Naive thymus-derived CD8-positive, alpha-beta T cell (primary cell): ENCODE measurements at places on chromosomes 2 and 18. TPM values are rescaled to one million over a fixed set of nuclear protein-coding genes. Genes with fewer than 3 reads are reported as not detected.

Gene LDLRAD4
- total RNA-seq = 56.8 TPM

Gene CCDC74B
- not detected for total RNA-seq

GRCh38 chr2:58572731-58573130 is 331.6 kb upstream of the FANCL start:
- DNase-seq = no peak
- H3K36me3 ChIP-seq = no peaks in the 10 kb centered on the region
- no peak overlapping the region for H3K27ac ChIP-seq
- H3K27me3 ChIP-seq = peaks cover 3% of the 10 kb centered on the region
- peaks cover 11% of the 10 kb centered on the region for H3K4me1 ChIP-seq

Gene CABLES1
- total RNA-seq = 0.99 TPM

DNA sequence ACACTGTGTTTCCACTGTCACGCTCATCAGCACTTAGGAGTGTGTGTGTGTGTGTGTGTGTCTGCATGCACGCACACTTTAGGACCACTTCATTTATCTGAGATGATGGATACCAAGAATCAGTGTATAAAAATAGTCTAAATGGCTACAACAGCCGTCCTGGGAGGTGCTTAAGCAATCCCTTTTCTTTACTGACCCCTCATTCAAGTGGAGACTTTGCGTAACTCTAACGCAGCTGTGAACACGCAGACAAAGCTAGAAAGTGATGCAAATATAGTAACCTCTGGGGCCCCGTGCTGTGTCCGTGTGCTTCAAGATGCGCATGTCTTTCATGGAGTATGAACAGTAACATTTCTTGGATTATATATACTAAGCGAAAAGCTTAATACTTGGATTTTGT is 40.4 kb upstream of the RBM44 start:
- peaks cover 4% of the 10 kb centered on the region for H3K4me1 ChIP-seq
- H3K27me3 ChIP-seq = no peaks in the 10 kb centered on the region
- H3K4me3 ChIP-seq = no peak overlapping the region
- H3K36me3 ChIP-seq = peaks cover 12% of the 10 kb centered on the region
- DNase-seq = no peak

Gene ATP6V1C2
- not detected for total RNA-seq

Gene LRP2
- total RNA-seq = not detected

Gene UGT1A10
- not detected for total RNA-seq

Gene CCDC74A
- total RNA-seq = 0.44 TPM

Gene BCL2
- total RNA-seq = 33.1 TPM

DNA sequence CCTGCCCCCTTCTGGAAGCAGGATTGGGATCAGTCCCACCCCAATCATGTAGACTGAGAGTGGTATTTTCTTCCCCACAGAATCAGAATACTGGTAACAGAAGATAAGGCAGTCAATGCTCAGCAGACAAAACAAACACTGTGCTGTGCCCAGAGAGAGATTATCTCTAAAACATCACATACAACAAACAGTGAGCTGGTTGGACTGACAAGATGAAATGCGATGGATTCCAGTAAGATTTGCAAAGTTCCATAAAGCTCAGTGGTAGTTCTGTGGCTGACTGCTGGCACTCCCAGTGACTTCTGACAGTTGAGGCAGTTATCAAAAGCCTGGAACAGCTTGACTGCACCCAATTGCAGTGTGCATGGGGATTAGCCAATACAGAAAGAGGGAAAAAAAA is 311.5 kb upstream of the MGAT5 start:
- peaks cover 20% of the 10 kb centered on the region for H3K27me3 ChIP-seq
- H3K4me3 ChIP-seq = no peak overlapping the region
- no peaks in the 10 kb centered on the region for H3K4me1 ChIP-seq
- H3K27ac ChIP-seq = no peak overlapping the region

- no peaks in the 10 kb centered on the region for H3K36me3 ChIP-seq
- no peaks in the 10 kb centered on the region for H3K4me1 ChIP-seq
- no peak overlapping the region for H3K4me3 ChIP-seq
- DNase-seq = no peak
- no peaks in the 10 kb centered on the region for H3K27me3 ChIP-seq
Measured at GRCh38 chr18:6629635-6630140, 99.8 kb upstream of the ARHGAP28 start.

DNA sequence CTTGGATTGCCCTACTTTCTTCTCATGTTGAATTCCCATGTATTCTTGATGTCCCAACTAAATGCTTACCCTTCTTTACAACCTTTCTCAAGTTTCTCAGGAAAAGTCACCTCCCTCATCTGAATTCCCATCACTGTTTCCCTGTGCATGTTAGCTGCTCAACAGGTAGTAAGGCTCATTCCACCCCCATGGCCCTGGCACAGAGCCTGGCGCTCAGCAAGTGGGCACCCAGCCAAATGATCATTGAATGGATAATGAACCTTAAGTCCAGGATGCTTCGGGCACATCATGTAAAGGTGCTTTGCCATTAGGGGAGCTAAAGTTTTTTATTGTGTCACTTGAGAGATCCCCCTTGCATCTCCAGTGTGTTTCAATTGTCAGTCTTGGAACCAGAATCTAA is 124.0 kb downstream of the PKP4 start:
- H3K4me1 ChIP-seq = no peaks in the 10 kb centered on the region
- no peak overlapping the region for H3K4me3 ChIP-seq
- H3K27ac ChIP-seq = no peak overlapping the region
- DNase-seq = no peak
- no peaks in the 10 kb centered on the region for H3K27me3 ChIP-seq

GRCh38 chr2:12036640-12036983 is 290.2 kb downstream of the LPIN1 start:
- peaks cover 57% of the 10 kb centered on the region for H3K4me1 ChIP-seq
- H3K27ac ChIP-seq = no peak overlapping the region
- peak; percentile 6 for DNase-seq
- peak overlapping the region; percentile 23 for H3K4me3 ChIP-seq

DNA sequence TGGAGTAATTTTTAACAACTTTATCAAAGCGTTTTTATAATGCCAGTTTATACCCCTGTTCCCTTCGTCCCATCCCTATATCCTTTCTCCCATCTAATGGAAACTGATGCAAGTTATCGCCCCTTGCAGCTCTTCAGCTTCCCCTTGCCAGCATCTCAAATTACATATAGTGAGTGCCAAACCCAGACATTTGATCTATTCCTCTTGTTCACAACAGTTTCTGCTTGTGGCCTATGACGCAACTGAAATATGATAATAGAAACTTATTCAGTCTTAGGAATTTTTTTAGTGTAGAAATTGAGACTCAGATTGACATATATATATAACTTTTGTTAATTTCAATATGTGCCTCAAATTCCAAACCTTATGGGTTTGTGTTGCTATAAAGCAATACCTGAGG is 562.2 kb upstream of the VWC2L start:
- no peak overlapping the region for H3K27ac ChIP-seq
- no peaks in the 10 kb centered on the region for H3K4me1 ChIP-seq
- H3K4me3 ChIP-seq = no peak overlapping the region
- H3K36me3 ChIP-seq = no peaks in the 10 kb centered on the region

- no peak overlapping the region for H3K4me3 ChIP-seq
- H3K4me1 ChIP-seq = peaks cover 10% of the 10 kb centered on the region
- H3K27me3 ChIP-seq = no peaks in the 10 kb centered on the region
- H3K27ac ChIP-seq = peak overlapping the region; percentile 71
- no peak for DNase-seq
- H3K36me3 ChIP-seq = no peaks in the 10 kb centered on the region
Measured at GRCh38 chr2:219273937-219274336, 5.2 kb upstream of the DNAJB2 start.

GRCh38 chr2:229084447-229084846 is 186.6 kb downstream of the PID1 start:
- H3K36me3 ChIP-seq = no peaks in the 10 kb centered on the region
- H3K27ac ChIP-seq = no peak overlapping the region
- H3K4me1 ChIP-seq = no peaks in the 10 kb centered on the region
- no peak overlapping the region for H3K4me3 ChIP-seq
- H3K27me3 ChIP-seq = peaks cover 3% of the 10 kb centered on the region

- H3K4me1 ChIP-seq = no peaks in the 10 kb centered on the region
- no peaks in the 10 kb centered on the region for H3K36me3 ChIP-seq
- no peak overlapping the region for H3K27ac ChIP-seq
Measured at GRCh38 chr2:15798701-15799431, 141.5 kb upstream of the MYCN start.

GRCh38 chr18:66109981-66110380 is 359.2 kb downstream of the CDH7 start:
- H3K27me3 ChIP-seq = no peaks in the 10 kb centered on the region
- no peak overlapping the region for H3K27ac ChIP-seq
- no peak for DNase-seq
- no peaks in the 10 kb centered on the region for H3K36me3 ChIP-seq

- H3K4me3 ChIP-seq = no peak overlapping the region
- no peak overlapping the region for H3K27ac ChIP-seq
- no peak for DNase-seq
- peaks cover 83% of the 10 kb centered on the region for H3K4me1 ChIP-seq
- H3K27me3 ChIP-seq = no peaks in the 10 kb centered on the region
- H3K36me3 ChIP-seq = no peaks in the 10 kb centered on the region
Measured at GRCh38 chr2:45892425-45892745, 240.9 kb downstream of the PRKCE start.

Gene SLC5A7
- not detected for total RNA-seq

GRCh38 chr2:119338826-119339561 is 27.6 kb downstream of the C2orf76 start:
- H3K4me3 ChIP-seq = peak overlapping the region; percentile 76
- peaks cover 12% of the 10 kb centered on the region for H3K36me3 ChIP-seq
- DNase-seq = peak; percentile 62
- H3K27ac ChIP-seq = peak overlapping the region; percentile 59

- peaks cover 3% of the 10 kb centered on the region for H3K27me3 ChIP-seq
- DNase-seq = no peak
- H3K27ac ChIP-seq = no peak overlapping the region
Measured at GRCh38 chr2:190718652-190719526, 70.0 kb downstream of the NAB1 start.

Gene LRATD1
- not detected for total RNA-seq

Gene SEMA4F
- 18.9 TPM for total RNA-seq

DNA sequence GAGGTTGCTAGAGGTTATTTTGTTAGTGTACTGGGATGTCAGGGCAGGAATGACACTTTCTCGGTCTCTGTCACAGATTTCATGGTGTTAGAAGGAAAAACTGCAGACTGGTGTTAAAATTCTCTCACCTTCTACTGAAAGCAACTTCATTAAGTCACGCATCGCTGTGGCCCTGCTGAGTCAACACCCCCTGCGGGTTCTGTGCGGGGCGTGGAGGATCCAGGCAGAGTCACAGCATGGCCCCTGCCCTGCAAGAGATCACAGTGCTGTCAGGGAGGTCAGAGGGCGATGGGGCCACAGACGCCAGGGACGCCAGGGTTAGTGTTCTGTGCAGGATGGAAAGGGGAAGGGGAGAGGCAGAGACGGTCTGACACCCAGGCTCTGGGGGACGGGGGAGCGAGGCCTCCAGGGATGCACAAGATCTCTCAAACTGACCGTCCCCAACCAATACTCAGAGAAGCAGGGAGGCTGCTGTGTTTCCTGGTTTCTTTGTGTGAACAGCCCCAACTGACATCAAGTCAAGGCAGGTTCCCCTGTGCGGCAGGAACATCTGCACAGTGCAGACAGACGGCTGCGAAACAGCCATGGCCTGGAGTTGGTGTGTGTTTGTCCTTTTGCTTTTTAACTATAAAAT is 354.9 kb upstream of the SALL3 start:
- H3K27me3 ChIP-seq = peaks cover 50% of the 10 kb centered on the region
- peaks cover 4% of the 10 kb centered on the region for H3K4me1 ChIP-seq

Gene SP9
- total RNA-seq = not detected

- no peaks in the 10 kb centered on the region for H3K36me3 ChIP-seq
- DNase-seq = no peak
Measured at GRCh38 chr18:46040747-46041104, 31.3 kb downstream of the PSTPIP2 start.

DNA sequence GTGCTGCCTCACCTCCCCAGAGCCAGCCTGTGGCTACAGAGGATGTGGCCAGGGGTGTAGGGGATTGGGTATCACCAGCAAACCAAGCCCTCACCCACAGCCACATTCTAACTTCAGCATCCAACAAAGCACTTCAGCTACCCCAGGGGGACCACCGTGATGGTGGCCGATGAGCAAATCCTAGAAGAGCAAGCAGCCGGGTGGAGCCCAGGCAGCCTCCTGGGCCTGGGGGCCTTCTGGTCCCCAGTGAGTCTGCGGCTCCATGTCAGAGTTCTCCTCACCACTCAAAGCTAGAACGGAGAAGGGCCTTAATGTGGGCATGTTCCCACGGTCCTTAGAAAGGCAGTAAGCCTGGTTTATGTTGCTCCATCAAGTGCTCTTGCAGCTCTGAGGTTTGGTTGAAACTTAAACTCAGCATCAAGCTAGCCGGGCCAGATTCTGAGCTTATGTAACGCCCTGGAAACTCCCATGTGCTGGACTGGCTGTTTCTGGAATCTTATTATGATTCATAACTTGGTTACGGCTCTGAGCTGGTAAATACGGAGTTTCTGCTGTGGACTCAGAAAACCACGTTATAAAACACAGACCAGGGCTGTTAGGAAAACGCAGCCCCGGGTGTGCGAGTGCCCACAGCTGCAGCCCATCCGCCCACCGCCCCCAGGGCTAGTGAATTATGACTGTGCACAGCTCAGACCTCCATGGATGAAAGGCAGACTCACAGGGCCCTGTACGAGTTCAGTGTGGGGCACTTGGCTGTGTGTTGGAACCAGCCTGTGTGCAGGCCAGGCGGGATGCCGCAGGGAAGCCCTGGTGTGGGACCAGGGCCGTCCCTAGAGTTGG is 99.8 kb downstream of the SEPTIN10 start:
- DNase-seq = no peak
- H3K27me3 ChIP-seq = no peaks in the 10 kb centered on the region
- H3K36me3 ChIP-seq = no peaks in the 10 kb centered on the region
- H3K27ac ChIP-seq = no peak overlapping the region
- no peak overlapping the region for H3K4me3 ChIP-seq

DNA sequence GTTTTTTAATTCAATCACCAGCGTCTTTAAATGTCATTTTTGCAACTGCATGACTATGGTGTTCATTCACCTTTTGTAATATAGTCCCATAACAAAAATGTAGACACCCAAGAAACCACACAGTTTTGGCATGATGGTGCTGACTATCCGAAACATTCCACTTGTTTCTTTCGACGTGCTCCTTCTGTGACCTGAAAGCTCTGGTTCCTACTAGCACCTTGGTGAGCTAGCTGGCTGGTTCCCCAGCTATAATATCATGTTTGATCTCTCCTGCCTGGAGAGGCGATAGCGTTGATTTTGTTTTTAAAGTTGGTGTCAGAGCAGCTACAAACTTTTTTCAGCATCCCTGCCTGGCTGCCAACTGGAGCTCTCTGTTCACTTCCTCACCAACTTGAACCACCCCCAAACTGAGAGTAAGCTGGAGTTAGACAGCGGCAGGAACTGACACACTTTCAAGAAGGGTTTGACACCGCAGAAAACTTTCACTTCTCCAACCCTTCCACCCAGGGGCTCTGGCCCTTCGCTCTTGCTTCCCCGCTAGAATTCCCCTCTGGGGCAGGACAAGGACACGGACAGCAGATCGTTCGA is 1.1 kb downstream of the ATAD2B start:
- H3K4me1 ChIP-seq = peaks cover 63% of the 10 kb centered on the region
- H3K36me3 ChIP-seq = no peaks in the 10 kb centered on the region
- peak overlapping the region; percentile 100 for H3K27ac ChIP-seq
- H3K4me3 ChIP-seq = peak overlapping the region; percentile 97
